ENCODE measurements at places on chromosomes 5 and 9. TPM values are rescaled to one million over a fixed set of nuclear protein-coding genes. Genes with fewer than 3 reads are reported as not detected.

DEPDC1B gene
- total RNA-seq: 36.5 TPM

LRRC19 gene
- not detected for total RNA-seq

SPINK9 gene
- not detected for total RNA-seq

NKD2 gene
- total RNA-seq: 33.6 TPM

Data from T-helper 2 cell treated with Interferon-gamma antibody and Interleukin-4, amounts not matched to agents 100 ng/mL and 5 ng/mL, for 36 hours (primary cell).